Tracheal epithelial cell (primary cell): ENCODE measurements at places on chromosomes 6 and 20. TPM values are rescaled to one million over a fixed set of nuclear protein-coding genes. Genes with fewer than 3 reads are reported as not detected.

The SEL1L2 gene
- total RNA-seq, result not detected in 2 replicates

The ETV7 gene
- total RNA-seq, result 0.24 TPM in 1 of 2 replicates, not detected in the other

The CDC40 gene
- 14.0 and 15.1 TPM in 2 replicates for total RNA-seq

The RBPJL gene
- not detected in 2 replicates for total RNA-seq

The ROS1 gene
- total RNA-seq, result under 0.01 and 0.24 TPM in 2 replicates

The TMEM170B gene
- total RNA-seq, result 0.21 and 0.24 TPM in 2 replicates

The CDSN gene
- total RNA-seq, result 0.24 TPM in 1 of 2 replicates, not detected in the other

The SRSF12 gene
- 0.21 and 1.2 TPM in 2 replicates for total RNA-seq

The NMBR gene
- total RNA-seq, result not detected in 2 replicates

The LTA gene
- total RNA-seq, result not detected in 2 replicates

The RBBP8NL gene
- total RNA-seq, result 0.24 and 0.64 TPM in 2 replicates

The IPCEF1 gene
- under 0.01 TPM in 2 replicates for total RNA-seq

The GTSF1L gene
- not detected in 2 replicates for total RNA-seq

The APOM gene
- total RNA-seq, result 0.96 and 1.3 TPM in 2 replicates

The OR2H1 gene
- total RNA-seq, result not detected in 2 replicates

The WFDC2 gene
- 0.96 TPM in 1 of 2 replicates, not detected in the other for total RNA-seq

The ZNF184 gene
- 4.8 and 5.3 TPM in 2 replicates for total RNA-seq

The MYL9 gene
- under 0.01 and 1.9 TPM in 2 replicates for total RNA-seq

The CTCFL gene
- not detected in 2 replicates for total RNA-seq

The DLK2 gene
- total RNA-seq, result 3.1 and 5.3 TPM in 2 replicates

The BMP7 gene
- not detected in 2 replicates for total RNA-seq

The IMPG1 gene
- not detected in 2 replicates for total RNA-seq

The TRPC4AP gene
- 34.5 and 61.2 TPM in 2 replicates for total RNA-seq

The SLC17A1 gene
- total RNA-seq, result 1.4 TPM in 1 of 2 replicates, not detected in the other

The TINAG gene
- 2.9 TPM in 1 of 2 replicates, not detected in the other for total RNA-seq

The DEFB113 gene
- total RNA-seq, result not detected in 2 replicates

The ZNF76 gene
- total RNA-seq, result 5.5 and 6.7 TPM in 2 replicates

The ABHD16B gene
- total RNA-seq, result not detected in 2 replicates

The PTPN1 gene
- 21.5 and 31.3 TPM in 2 replicates for total RNA-seq

The PMEPA1 gene
- total RNA-seq, result 86.0 and 89.7 TPM in 2 replicates

The FIG4 gene
- total RNA-seq, result 13.4 and 15.9 TPM in 2 replicates

The MYBL2 gene
- total RNA-seq, result 0.21 and 3.1 TPM in 2 replicates

The TBPL1 gene
- 12.0 and 14.7 TPM in 2 replicates for total RNA-seq

The MYLK4 gene
- total RNA-seq, result 0.21 and 0.24 TPM in 2 replicates

The SLX4IP gene
- 3.4 and 4.5 TPM in 2 replicates for total RNA-seq

The CENPQ gene
- total RNA-seq, result 3.0 and 3.4 TPM in 2 replicates

The HLA-DQB2 gene
- not detected in 2 replicates for total RNA-seq

The PNPLA1 gene
- total RNA-seq, result not detected in 2 replicates

The GHRH gene
- total RNA-seq, result not detected in 2 replicates

The CASS4 gene
- total RNA-seq, result 0.21 and 0.24 TPM in 2 replicates

The ASIP gene
- not detected in 2 replicates for total RNA-seq

The BMP2 gene
- total RNA-seq, result 12.6 and 25.5 TPM in 2 replicates

The SLPI gene
- 837 and 1,171 TPM in 2 replicates for total RNA-seq

The TAF11 gene
- total RNA-seq, result 17.6 and 23.0 TPM in 2 replicates

The PDYN gene
- total RNA-seq, result not detected in 2 replicates

The ESR1 gene
- under 0.01 and 0.24 TPM in 2 replicates for total RNA-seq

The F13A1 gene
- total RNA-seq, result under 0.01 TPM in 1 of 2 replicates, not detected in the other
